ENCODE measurements at places on chromosomes 12 and 14.

GRCh38 chr12:79934281-79935020 lies 446 bp downstream of the PPP1R12A start:
- DNase-seq = no peak

DNA sequence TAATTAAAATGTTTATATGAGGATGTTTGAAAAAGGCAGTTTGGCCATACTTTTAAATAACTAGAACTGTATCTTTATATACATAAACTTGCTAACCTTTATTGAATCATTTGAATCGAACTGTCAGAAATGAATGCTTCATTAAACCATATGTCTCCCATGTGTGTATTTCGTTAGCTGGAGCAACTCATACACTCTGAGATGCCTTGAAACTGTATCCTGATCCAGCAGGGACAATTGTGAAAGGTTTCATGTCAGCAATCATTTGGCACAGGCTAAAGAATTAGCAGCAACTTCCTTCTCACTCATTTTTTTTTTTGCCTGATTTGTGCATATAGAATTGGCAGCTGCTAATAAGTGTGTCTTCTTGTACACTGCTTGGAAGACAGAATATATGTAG lies 109.9 kb downstream of the NAV3 start:
- DNase-seq = no peak

- DNase-seq = no peak
These were observed 1.2 kb upstream of the GIT2 start for GRCh38 chr12:109997393-109997792.

- no peak for DNase-seq
These were observed 29.0 kb upstream of the MAX start for GRCh38 chr14:65131301-65131701.

- DNase-seq = no peak
These were observed 46.8 kb upstream of the PCED1B start for GRCh38 chr12:47032644-47033043.

DNA sequence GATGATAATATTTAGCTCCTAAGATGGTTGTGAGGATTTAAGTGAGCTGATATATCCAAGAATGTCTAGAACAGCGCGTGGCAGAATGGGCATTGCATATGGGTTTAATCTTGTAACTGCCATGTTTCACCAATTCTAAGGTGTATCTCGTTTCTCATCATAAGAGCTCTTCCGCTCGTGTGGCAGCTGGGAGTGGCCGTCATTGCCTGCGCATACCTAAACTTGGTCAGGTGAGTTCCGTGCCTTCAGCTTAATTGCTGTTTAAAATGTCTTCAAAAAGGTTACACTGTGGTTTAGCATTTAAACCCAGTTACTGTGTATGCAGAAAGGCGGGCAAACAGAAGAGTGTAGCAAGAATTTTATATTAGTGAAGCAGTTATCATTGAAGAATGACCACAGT lies 4.5 kb upstream of the AQP2 start:
- no peak for DNase-seq

Measured in stimulated activated CD4-positive, alpha-beta T cell treated with anti-CD3 and anti-CD28 coated beads, TNF-alpha, amount 100 ng/mL, for 48 hours (primary cell).